Stimulated activated CD4-positive, alpha-beta T cell treated with anti-CD3 and anti-CD28 coated beads, Interleukin-15, amount 100 ng/mL, for 1 hour (primary cell): ENCODE measurements at places on chromosomes 12 and 14.

GRCh38 chr14:39956372-39956771 is 524.1 kb upstream of the FBXO33 start:
- DNase-seq = no peak

DNA sequence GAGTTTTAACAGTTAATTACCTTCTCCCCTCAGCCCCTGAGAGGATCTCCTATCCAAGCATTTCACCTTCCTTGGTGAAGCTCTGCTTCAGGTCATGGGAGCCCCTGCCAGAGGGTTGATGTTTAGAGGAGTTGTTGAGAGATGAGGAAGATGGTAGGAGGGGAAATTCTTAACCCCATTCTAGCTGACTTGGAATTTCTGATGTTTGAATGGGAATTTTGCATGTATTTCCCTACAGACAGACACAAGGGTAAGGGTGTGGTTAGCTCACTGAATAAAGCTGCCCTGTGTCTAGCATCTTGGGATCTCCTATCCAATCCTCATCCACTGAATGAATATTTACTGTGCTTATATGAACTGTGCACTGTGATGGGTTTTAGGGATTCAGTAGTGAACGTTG is 7.1 kb upstream of the BHLHE41 start:
- DNase-seq = no peak

DNA sequence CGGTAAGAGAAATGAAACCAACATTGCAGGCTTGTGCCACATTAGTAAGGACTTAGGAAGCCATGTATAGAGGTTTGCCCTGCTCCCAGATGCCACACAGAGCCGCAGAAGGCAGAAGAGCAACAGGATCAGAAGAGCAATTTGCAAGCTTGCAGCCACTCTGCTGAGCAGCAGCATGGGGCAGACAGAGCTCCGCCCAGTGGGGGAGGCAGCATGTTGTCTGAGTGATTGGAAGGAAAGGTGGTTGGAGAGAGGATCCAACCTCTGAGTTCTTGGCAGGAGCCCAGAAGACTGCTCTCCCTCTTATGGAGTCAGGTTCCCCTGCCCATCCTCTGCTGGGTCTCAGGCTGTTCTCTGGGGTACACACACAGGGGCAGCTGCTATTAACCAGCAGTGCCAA is 2.3 kb upstream of the KRT6A start:
- no peak for DNase-seq

- no peak for DNase-seq
Observed at GRCh38 chr14:31942166-31942841, 134.8 kb upstream of the ARHGAP5 start.

DNA sequence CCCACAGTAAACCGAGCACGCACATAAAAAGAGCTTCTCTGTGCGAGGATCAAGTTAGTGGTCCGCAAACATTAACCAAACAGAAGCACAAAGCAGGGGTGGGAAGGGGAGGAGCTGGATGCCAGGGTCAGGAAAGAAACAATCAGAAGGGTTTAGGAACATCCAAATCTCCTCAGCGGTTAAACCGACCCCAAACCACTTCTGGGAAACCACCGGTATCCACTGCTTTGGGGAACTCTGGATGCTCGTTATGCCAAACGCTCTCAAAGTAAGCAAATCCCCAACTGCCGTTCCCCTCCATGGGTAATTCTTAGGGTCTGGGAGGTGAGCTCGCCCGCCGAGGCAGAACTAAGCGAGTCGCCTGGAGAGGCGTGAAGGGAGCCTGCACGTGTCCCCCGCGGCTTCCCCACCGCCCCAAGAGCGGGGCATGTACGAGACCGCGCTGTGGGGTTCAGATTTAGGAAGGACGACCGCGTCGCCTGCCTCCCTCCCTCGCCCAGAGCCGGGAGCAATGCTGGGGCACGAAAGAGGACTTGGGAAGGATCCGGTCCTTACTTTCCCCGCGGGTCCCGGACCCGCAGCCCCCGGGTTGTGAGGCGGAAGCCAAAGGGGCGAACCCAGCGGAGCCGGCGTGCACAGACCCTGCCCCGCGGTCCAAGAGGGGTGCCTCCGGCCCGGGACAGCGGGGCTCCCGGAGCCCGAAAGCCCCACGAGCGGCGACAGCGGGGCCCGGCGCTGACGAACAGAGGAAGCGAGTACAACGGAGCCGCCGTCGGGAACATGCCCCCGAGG is 711 bp downstream of the SBNO1 start:
- DNase-seq = no peak

DNA sequence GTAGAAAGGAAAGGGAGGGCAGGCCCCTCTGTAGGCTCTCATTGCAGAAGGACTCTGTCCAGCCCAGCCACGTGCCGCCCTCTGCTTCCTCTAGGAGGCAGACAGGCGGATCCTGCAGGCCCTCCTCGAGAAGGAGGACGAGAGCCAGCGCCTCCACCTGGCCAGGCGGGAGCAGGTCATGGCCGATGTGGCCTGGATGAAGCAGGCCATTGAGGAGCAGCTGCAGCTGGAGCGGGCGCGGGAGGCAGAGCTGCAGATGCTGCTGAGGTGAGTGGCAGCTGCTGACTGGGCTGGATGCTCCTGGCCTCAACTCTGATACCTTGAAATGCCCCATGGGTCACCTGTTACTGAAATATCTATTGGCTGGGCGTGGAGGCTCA is 10.9 kb downstream of the TCHP start:
- no peak for DNase-seq

DNA sequence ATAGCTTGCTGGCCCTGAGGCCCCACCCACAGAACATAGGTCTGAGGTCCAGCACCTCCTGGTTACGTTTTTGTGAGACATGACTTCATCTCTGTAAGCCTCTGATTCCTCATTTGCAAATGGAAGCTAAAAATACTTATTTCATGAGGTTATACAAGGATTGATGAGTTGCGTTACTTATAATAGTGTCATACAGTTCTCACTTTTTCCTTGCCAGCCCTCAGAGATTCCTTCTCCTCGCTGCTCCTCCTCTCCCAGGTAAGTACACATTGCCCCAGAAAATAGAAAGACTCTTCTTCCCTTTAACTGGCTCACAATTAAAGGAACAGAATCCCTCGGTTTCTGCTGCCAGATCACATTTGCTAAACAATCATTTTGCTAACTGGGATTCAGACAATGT is 739.2 kb downstream of the VRK1 start:
- DNase-seq = no peak

- DNase-seq = no peak
Observed at GRCh38 chr12:131100031-131100674, 146.4 kb downstream of the ADGRD1 start.

- DNase-seq = no peak
Observed at GRCh38 chr12:15756822-15757221, 32.4 kb downstream of the EPS8 start.
